Lung (tissue), 17 donors: ENCODE measurements at places on chromosomes 13 and 19. TPM values are rescaled to one million over a fixed set of nuclear protein-coding genes. Genes with fewer than 3 reads are reported as not detected.

GRCh38 chr19:3881272-3882040, 971 bp downstream of the ATCAY start:
- no peaks in the 10 kb centered on the region for H3K36me3 ChIP-seq
- H3K4me3 ChIP-seq = no peak overlapping the region
- no peaks in the 10 kb centered on the region for H3K4me1 ChIP-seq

GRCh38 chr19:17340302-17340870, 3.0 kb downstream of the GTPBP3 start:
- no peak for DNase-seq
- no peaks in the 10 kb centered on the region for H3K27me3 ChIP-seq
- H3K27ac ChIP-seq = no peak overlapping the region
- H3K4me3 ChIP-seq = no peak overlapping the region
- H3K4me1 ChIP-seq = peaks cover 11% of the 10 kb centered on the region
- H3K36me3 ChIP-seq = peaks cover 5% of the 10 kb centered on the region

DNA sequence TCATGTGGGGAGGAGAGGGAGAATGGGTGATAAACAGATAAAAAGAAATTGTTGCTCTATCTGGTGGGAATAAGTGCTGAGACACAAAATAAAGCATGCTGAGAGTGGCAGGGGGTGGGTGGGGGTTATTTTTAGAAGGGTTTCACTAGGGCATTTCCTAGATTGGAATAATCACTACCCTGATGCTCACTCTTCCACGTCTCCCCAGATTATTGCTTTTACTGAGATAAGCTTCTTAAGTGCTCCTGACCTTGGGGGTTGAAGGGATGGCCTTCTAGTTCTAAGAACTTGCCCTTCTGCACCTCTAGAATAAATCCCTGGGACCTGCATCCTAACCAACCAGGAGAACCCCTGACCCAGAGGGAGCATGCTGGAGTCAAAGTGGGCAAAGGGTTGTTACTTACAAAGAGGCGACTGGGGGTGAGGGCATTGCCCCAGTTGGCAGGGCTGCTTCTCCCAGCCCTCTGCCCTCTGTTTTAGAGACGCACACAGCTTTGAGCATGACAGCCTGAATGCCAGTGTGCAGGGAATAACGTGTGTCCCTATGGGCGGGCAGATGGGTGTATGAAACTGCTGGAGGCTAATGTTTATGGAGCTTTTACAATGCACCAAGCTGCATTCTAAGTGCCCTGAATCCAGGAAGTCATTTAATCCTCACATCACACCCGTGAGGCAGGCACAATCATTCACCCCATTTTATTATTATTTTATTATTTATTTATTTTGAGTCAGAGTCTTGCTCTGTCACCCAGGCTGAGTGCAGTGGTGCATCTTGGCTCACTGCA, 743 bp downstream of the RDH8 start:
- no peak overlapping the region for H3K4me3 ChIP-seq
- H3K36me3 ChIP-seq = no peaks in the 10 kb centered on the region
- H3K27me3 ChIP-seq = peaks cover 16% of the 10 kb centered on the region
- no peak for DNase-seq

DNA sequence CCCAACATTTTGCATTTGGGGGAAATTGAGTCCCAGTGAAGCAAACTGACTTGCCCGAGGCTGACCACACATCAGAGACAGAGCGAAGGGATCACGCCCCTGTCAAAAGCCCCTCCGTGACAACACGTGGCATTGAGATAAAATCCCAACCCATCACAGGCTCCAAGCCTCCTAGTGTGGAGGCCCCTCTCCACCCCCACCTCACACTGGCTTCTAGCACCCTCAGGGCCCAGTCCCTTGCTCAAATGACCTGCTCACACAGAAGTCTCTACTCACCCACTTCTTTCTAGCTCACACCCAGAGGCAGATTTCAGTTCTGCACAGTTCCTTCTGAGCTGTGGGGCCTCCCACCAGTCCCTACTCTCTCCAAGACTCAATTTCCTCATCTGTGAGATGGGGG, 10.3 kb downstream of the HPN start:
- no peak for DNase-seq
- no peaks in the 10 kb centered on the region for H3K4me1 ChIP-seq
- no peak overlapping the region for H3K27ac ChIP-seq
- no peaks in the 10 kb centered on the region for H3K27me3 ChIP-seq
- H3K36me3 ChIP-seq = no peaks in the 10 kb centered on the region

ZNF431 gene
- total RNA-seq = 36.2 TPM

CCL25 gene
- not detected for total RNA-seq

PDE4C gene
- total RNA-seq = 32.4 TPM

DNA sequence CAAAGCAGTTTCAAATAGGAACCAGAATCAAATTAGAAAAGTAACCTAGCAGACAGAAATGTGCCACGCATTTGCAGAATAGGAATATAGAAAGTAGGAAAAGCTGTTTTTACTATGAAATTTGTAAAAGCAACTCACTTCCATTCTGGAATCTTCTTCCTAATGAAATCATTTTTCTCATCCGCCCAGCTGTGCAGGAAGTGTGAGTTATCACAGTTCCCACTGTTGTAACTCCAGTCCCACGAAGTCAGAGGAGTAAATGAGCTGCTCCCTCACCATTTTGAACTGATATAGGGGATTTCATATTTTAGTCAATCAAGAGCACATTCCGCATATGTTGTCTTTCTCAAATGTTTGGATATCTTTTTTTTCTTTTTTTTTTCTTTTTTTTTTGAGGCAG, 230.8 kb downstream of the TBC1D4 start:
- no peak overlapping the region for H3K27ac ChIP-seq
- H3K4me3 ChIP-seq = no peak overlapping the region
- no peak for DNase-seq
- H3K36me3 ChIP-seq = no peaks in the 10 kb centered on the region
- no peaks in the 10 kb centered on the region for H3K4me1 ChIP-seq

GRCh38 chr13:99648927-99649326, 147.7 kb downstream of the TM9SF2 start:
- DNase-seq = no peak
- H3K36me3 ChIP-seq = no peaks in the 10 kb centered on the region
- H3K27me3 ChIP-seq = peaks cover 3% of the 10 kb centered on the region
- no peaks in the 10 kb centered on the region for H3K4me1 ChIP-seq
- H3K4me3 ChIP-seq = no peak overlapping the region

DNA sequence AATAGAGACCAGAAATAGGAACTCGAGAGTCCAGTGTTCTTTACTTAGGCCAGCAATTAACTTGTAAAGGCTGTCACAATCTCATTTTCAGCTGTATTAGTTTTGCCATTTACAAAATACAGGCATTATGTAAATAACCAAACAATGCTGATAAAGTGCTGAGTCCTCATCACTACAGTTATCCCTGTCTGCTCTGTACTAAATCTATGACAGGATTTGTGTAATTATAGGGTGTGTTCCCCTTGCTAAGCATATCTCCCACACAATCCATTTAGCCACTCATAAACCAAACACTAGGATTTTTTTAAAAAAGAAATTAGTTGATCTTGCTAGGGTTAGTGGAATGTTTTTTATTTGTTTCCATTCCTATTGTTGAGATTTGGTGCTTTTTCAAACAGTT, 23.2 kb downstream of the PDX1 start:
- peaks cover 3% of the 10 kb centered on the region for H3K27me3 ChIP-seq
- no peak overlapping the region for H3K27ac ChIP-seq
- H3K4me3 ChIP-seq = no peak overlapping the region
- no peak for DNase-seq
- no peaks in the 10 kb centered on the region for H3K4me1 ChIP-seq
- H3K36me3 ChIP-seq = no peaks in the 10 kb centered on the region

GRCh38 chr19:47324502-47324901, 7.5 kb upstream of the C5AR2 start:
- no peaks in the 10 kb centered on the region for H3K27me3 ChIP-seq
- peaks cover 4% of the 10 kb centered on the region for H3K4me1 ChIP-seq
- no peak overlapping the region for H3K27ac ChIP-seq
- DNase-seq = peak; percentile 16

- no peaks in the 10 kb centered on the region for H3K27me3 ChIP-seq
- peak; percentile 78 for DNase-seq
- no peak overlapping the region for H3K27ac ChIP-seq
- no peaks in the 10 kb centered on the region for H3K4me1 ChIP-seq
Measured at GRCh38 chr19:46529622-46530451, 34.2 kb upstream of the PNMA8B start.

KLF16 gene
- total RNA-seq = 25.6 TPM

DNA sequence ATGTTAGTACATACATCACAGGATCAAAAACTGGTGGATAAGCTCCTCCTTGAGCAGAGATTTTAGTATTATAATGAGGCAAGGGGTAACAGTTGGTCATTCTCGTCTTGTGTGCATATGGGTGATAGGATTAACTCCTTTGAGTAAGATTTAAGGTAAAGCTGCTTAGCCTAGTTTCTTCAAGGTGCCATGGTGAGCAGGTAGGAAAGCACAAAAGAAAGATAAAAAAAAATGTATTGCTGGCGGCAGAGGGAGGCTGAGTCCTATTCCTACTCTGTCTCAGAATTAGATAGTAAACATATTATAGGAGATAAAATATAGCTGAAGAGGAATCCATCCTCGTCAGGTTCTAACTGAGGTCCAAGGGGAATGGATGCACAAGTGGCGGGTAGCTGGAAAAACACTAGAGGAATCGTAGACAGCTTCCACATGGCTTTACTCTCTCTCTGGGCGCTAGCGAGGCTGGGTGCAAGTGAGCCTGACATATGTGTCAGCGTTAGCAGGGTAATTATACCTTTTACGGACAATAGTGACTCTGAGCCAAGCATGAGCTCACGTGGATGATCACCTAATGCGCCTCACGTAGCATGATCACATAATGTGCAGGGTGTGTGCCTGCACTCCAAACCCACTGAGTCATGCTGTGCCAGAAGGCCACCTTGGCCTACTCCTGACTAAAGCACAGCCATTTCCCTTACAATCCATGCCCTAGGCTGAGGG, 734.3 kb upstream of the MIR17HG start:
- no peak for DNase-seq
- H3K4me3 ChIP-seq = no peak overlapping the region
- H3K36me3 ChIP-seq = no peaks in the 10 kb centered on the region
- H3K27ac ChIP-seq = no peak overlapping the region
- H3K4me1 ChIP-seq = no peaks in the 10 kb centered on the region

GRCh38 chr13:34258646-34259386, 440.9 kb downstream of the RFC3 start:
- no peak overlapping the region for H3K27ac ChIP-seq
- no peaks in the 10 kb centered on the region for H3K4me1 ChIP-seq
- no peaks in the 10 kb centered on the region for H3K27me3 ChIP-seq
- no peaks in the 10 kb centered on the region for H3K36me3 ChIP-seq
- no peak overlapping the region for H3K4me3 ChIP-seq
- DNase-seq = no peak

GRCh38 chr19:54029930-54030490, 33.7 kb downstream of the VSTM1 start:
- H3K27ac ChIP-seq = no peak overlapping the region
- H3K4me1 ChIP-seq = no peaks in the 10 kb centered on the region

DNA sequence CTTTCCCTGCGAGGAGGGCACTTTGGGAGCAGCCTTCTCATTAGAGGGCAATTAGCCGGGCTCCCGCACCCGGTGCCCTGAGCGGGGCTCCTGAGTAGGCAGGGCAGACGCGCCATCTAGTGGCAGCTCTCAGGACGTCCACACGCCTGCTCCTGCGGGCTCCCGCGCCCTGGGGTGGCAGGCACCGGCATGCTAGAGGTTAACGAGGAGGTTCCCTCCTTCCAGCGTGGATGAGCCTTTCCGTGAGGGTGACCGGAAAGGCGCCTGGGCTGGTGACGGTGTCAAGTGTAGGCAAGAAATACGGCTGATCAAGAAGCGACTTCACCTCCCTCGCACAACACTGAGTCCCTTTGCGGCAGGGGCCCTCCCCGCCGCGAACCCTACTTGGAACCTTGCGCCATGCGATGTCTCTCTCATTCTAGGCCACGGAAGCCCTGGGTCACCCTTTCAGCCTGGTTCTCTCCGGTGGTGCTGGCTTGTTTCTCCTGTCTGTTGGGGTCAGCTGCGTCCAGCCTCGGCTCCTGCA, 67.7 kb downstream of the ALOX5AP start:
- H3K4me1 ChIP-seq = peaks cover 9% of the 10 kb centered on the region
- peak; percentile 83 for DNase-seq
- H3K36me3 ChIP-seq = no peaks in the 10 kb centered on the region
- no peaks in the 10 kb centered on the region for H3K27me3 ChIP-seq

GRCh38 chr13:108573455-108573854, 56.0 kb upstream of the MYO16 start:
- H3K4me1 ChIP-seq = no peaks in the 10 kb centered on the region
- no peak overlapping the region for H3K4me3 ChIP-seq
- H3K36me3 ChIP-seq = no peaks in the 10 kb centered on the region
- no peak overlapping the region for H3K27ac ChIP-seq
- no peaks in the 10 kb centered on the region for H3K27me3 ChIP-seq

GRCh38 chr19:33861950-33862349, 65.3 kb downstream of the KCTD15 start:
- H3K36me3 ChIP-seq = no peaks in the 10 kb centered on the region
- no peak overlapping the region for H3K27ac ChIP-seq
- peaks cover 7% of the 10 kb centered on the region for H3K27me3 ChIP-seq
- no peak overlapping the region for H3K4me3 ChIP-seq
- no peaks in the 10 kb centered on the region for H3K4me1 ChIP-seq

- DNase-seq = no peak
- H3K27ac ChIP-seq = no peak overlapping the region
- H3K27me3 ChIP-seq = no peaks in the 10 kb centered on the region
- H3K36me3 ChIP-seq = no peaks in the 10 kb centered on the region
- H3K4me3 ChIP-seq = no peak overlapping the region
- no peaks in the 10 kb centered on the region for H3K4me1 ChIP-seq
Measured at GRCh38 chr13:47277774-47278173, 380.9 kb upstream of the HTR2A start.

DNA sequence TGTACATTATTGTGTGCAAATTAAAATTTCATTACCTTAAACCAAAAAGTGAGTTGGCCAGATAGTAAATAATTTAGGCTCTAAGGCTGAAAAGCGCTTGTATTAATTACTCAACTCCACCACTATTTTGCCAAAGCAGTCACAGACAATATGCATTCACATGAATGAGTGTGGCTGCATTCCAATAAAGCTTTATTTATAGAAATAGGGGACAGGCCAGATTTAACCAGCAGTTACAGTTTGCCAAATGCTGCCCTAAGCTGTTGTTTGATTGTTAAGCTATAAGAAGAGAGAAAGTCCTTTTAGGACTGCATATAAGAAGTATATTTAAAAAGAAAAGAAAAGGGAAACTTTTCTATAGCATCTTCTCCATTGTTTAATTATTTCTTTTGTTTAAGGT, 342.6 kb downstream of the ITGBL1 start:
- no peak overlapping the region for H3K27ac ChIP-seq
- no peak for DNase-seq
- H3K4me3 ChIP-seq = no peak overlapping the region
- H3K4me1 ChIP-seq = no peaks in the 10 kb centered on the region
- H3K27me3 ChIP-seq = no peaks in the 10 kb centered on the region
